ENCODE measurements at places on chromosomes 4 and X.

- DNase-seq, result peak; percentile 33
Observed at GRCh38 chr4:1171311-1172227, 814 bp downstream of the SPON2 start.

DNA sequence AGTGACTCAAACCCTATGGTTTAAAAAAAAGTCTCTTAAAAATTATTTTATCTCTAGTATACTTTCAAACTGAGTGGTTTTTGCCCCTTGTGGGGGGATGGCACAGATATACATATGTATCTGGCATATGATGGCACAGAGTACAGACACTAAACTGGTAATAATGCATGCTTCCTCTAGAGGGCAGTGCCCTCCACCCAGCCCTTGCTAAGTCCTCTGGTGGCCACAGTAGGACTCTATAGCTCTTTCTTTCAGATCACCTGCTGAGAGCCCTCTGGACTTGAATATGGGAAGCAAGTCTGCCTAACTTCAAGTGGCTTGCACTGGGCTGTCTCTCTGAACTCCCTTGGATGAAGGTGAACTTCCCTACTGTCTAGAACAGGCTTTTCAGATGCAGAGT is 66.3 kb downstream of the TSPAN7 start:
- DNase-seq, result peak; percentile 50

GRCh38 chrX:25156323-25156722 is 140.6 kb upstream of the ARX start:
- no peak for DNase-seq

GRCh38 chr4:75710246-75710645 is 14.1 kb upstream of the USO1 start:
- DNase-seq, result peak; percentile 62

GRCh38 chr4:28462766-28463700 is 1602.4 kb downstream of the STIM2 start:
- no peak for DNase-seq

GRCh38 chrX:139203651-139204570 is 326.6 kb upstream of the F9 start:
- DNase-seq, result peak; percentile 28

GRCh38 chr4:90226734-90227133 is 99.5 kb downstream of the CCSER1 start:
- DNase-seq, result no peak

DNA sequence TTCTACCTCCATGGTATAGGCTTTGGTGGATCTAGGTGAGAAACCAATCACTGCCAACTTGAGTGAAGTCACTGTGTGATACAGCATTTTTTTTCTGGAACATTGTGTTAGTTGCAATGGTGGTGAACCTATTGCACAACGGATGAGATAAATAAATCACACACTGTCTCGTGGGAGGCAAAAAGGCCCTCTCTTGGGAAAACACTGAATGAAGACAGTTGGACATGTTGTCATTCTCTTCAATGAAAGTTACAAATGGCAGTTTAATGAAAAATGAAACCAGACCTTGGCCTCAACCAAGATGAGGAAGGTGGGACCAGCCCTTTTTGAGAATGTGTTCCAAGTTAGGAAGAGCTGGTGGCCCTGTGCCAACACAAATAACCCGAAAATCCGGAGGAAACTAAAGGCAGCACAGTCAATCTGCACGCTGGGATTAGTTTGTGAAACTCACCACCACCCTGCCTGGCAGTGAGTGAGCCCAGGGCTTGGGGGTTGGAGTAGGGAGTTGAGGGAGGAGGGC is 5.4 kb upstream of the ADGRG2 start:
- peak; percentile 34 for DNase-seq

DNA sequence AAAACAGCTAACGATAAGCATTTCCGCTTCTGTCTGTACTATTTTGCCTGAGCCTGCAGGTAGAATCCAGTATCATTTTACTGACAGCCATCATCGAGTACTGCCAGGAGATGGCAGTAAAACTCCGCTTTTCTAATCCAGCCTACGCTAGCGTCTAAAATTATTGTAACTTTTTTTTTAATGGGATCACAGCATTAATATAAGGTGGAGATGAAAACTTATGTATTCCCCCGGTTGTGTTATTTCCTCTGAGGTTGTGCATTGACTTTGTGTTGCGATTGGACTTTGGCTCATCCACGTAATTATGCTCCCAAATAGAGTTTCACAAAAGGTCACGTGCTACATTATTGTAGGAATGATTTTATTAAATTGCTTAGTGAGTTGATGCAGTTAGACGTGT is 248.1 kb downstream of the C4orf33 start:
- peak; percentile 63 for DNase-seq

DNA sequence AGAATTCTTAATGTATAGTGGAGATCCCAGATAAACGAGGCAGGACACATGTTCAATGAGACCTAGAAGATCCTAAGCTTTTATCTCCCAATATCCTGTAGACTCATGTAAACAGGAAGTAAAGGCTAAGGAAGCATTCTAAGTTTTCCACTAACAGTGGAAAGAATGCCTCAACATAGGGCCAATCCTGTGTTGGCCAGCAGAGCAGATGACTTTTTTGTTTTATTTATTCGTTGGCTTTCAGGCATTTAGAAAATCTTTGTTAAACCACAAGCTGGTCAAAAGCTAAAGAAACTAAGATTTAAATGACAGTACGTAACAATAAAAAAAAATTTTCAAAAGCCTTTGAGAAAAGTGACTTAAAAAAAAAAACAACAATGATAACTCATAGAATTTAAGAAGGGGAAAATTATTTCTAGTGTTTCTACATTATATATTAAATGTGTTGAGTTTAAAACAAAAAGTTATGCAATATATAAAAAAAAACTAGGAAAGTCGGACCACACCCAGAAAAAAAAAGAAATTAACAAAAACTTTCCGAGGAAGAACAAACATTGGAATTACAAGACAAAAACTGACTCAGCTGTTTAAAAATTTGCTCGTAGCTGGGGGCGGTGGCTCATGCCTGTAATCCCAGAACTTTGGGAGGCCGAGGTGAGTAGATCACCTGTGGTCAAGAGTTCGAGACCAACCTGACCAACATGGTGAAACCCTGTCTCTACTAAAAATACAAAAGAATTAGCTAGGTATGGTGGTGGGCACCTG is 759.3 kb downstream of the FSTL5 start:
- DNase-seq, result no peak

DNA sequence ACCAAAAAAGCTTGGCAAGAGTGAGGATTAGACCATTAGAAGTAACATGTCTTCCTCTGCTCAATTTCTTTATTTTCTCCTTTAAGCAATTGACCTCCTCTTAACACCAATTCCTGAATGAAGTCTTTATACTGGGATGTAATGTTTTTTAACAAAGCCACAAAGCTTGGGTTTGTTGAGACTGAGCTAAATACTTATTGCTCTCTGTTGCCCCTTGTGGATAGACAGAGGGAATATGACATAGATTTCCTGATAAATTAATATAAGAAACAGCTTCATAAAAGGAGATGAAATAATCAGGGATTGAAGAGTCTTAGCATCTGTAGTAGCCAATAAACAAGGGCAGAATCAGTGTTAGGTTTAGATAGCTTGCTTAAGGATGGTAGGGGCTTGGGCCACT is 57.6 kb downstream of the CCDC160 start:
- no peak for DNase-seq

DNA sequence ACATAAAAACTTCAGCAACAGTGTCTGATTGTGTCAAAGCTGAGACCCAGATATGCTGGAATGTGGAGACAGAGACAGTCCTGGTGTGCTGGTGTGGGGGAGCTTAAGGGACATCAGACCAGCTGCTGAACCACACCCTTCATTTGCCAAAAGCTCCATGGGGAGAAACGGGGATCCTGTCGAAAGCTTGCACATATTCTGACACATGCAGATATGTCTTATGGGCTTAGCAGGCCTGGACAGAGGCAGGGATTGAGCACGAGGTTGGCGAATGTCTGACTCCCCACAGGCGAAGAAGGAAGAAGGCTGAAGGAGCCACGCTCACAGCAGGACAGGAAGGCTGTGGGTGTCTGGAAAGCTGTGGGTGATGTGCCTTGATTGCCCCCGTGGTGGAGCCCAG is 72.1 kb upstream of the ACSL1 start:
- peak; percentile 57 for DNase-seq

DNA sequence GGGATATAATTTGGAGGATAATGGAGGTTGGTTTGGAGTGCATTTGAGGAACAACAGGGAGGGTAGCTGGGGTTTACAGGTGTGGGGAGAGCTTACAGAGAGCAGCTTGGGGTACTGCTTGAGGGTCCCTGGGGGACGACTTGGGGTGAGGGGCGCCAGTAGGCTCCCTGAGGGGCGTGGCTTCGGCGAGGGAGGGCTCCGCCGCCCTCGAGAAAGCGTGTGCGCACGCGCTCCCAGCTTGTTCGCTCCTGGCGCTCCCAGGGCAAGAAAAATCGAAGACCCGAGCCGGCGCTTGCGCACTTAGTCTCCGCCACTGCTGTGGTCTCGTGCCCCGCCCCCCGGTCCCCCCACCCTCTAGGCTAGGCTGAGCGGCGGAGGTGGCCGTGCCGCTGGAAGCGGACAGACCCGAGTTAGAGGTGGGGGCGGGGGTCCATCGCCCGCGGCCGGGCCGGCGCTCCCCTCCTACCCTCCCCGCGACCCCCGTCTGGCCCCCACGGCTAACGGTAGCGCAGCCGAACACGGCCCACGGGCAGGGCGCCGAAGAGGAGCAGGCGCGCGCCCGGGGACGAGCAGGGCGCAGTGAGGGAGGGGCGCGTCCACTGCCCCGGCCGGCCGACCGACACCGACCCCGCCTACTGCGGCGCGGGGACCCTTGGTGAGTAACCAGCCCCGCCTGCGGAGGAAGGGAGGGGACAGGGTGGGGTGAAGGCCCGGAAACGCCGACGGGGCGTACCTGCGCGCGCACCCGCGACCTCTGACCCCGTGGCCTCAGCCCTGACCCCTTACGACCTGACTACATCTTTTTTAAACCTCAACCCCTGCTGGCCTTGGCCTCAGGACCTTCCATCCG is 5.4 kb upstream of the CCDC120 start:
- DNase-seq, result peak; percentile 34

- no peak for DNase-seq
Observed at GRCh38 chr4:40808926-40809457, 59.2 kb downstream of the NSUN7 start.

GRCh38 chrX:154961947-154962346 is 60.6 kb downstream of the F8 start:
- no peak for DNase-seq

GRCh38 chr4:183571350-183571941 is 66.6 kb downstream of the ING2 start:
- DNase-seq, result no peak

DNA sequence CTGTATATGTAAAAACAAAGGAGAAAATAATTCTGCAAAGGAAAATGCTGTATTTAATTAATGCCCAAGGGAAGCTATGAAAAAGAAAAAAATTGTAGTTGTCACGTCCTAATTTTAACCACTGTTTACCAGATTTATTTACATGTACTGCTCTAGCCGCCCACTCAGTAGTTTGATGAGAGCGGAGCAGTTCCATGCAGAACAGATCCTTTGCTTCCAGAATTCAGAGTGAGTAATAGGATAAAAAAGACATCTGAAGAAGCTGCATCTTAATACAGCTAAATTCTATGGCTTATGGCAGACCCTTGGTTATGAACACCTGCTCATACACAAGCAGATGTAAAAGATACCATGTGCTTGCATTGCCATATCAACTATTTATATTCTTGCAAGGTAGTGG is 287.0 kb downstream of the GASK1B start:
- DNase-seq, result no peak

GRCh38 chr4:41426539-41426938 is 111.4 kb upstream of the LIMCH1 start:
- DNase-seq, result no peak

GRCh38 chr4:15374656-15375055 is 53.2 kb upstream of the C1QTNF7 start:
- DNase-seq, result no peak

Data from suppressor macrophage treated with lipopolysaccharide for 4 hours (primary cell).